Mononuclear cell (primary cell): ENCODE measurements at places on chromosomes 2 and 18. TPM values are rescaled to one million over a fixed set of nuclear protein-coding genes. Genes with fewer than 3 reads are reported as not detected.

FRZB gene
- under 0.01 TPM for total RNA-seq

TNS1 gene
- 3.5 TPM for total RNA-seq

MEIS1 gene
- total RNA-seq = 4.9 TPM

FAM237A gene
- not detected for total RNA-seq

SP140 gene
- total RNA-seq = 96.6 TPM

C2orf66 gene
- not detected for total RNA-seq

POTEJ gene
- not detected for total RNA-seq

CIDEA gene
- not detected for total RNA-seq

RGPD6 gene
- total RNA-seq = 103 TPM

HMSD gene
- not detected for total RNA-seq

ITGA4 gene
- total RNA-seq = 138 TPM

SIX3 gene
- not detected for total RNA-seq

FOSL2 gene
- 171 TPM for total RNA-seq

ANKRD30BL gene
- not detected for total RNA-seq

SAG gene
- 0.21 TPM for total RNA-seq

AQP12B gene
- not detected for total RNA-seq
